ENCODE measurements at places on chromosomes 1 and 21. TPM values are rescaled to one million over a fixed set of nuclear protein-coding genes. Genes with fewer than 3 reads are reported as not detected.
A peak's percentile ranks its signal among the peaks of the same experiment; 100 is the strongest.

- DNase-seq = no peak
Measured at GRCh38 chr21:17708522-17709265, 96.0 kb upstream of the BTG3 start.

DNA sequence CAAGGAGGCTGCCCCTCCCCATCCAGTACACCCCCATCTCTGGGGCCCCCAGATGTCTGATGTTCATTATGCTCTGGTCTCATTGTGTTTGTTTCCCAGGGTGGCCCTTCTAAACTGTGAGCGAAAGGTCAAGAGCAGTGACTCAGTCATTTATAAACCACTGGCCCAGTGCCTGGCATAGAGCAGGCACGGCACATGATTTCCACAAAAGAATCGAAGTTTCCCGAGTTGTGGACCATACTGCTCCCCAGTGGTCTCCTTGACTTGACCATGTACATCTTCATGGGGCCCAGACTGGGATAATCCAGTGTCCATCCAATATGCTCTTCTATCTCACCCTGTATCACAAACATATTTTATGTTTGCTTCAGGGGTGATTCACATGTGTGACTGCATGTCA is 153.3 kb downstream of the NR5A2 start:
- peak; percentile 86 for DNase-seq

Gene NTMT2
- not detected for total RNA-seq

Gene KCNJ9
- total RNA-seq = 0.13 TPM

DNA sequence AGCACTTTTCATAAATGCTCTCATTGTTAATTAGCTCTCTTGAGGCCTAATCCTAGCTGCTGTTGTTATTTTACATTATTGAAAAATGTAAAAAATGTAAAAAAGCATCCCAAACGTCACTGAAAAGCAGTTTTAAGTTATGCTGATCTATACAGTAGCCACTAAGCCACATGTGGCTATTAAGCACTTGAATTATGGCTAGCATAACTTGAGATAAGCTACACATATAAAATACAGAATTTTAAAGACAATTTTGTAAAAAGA is 18.4 kb upstream of the DNASE2B start:
- no peak for DNase-seq

Gene FCRL1
- not detected for total RNA-seq

- peak; percentile 11 for DNase-seq
Measured at GRCh38 chr21:27045281-27045985, 78.5 kb upstream of the ADAMTS5 start.

Measured in GM23248 (cell line).